ENCODE measurements at places on chromosomes 7 and 10. TPM values are rescaled to one million over a fixed set of nuclear protein-coding genes. Genes with fewer than 3 reads are reported as not detected.

C10orf62 gene
- not detected for total RNA-seq

GRCh38 chr7:48708635-48709034 lies 215.7 kb upstream of the CDC14C start:
- no peaks in the 10 kb centered on the region for H3K36me3 ChIP-seq
- no peak for DNase-seq
- no peaks in the 10 kb centered on the region for H3K27me3 ChIP-seq
- H3K27ac ChIP-seq, result no peak overlapping the region
- no peaks in the 10 kb centered on the region for H3K4me1 ChIP-seq

SLC16A12 gene
- total RNA-seq, result not detected

DNA sequence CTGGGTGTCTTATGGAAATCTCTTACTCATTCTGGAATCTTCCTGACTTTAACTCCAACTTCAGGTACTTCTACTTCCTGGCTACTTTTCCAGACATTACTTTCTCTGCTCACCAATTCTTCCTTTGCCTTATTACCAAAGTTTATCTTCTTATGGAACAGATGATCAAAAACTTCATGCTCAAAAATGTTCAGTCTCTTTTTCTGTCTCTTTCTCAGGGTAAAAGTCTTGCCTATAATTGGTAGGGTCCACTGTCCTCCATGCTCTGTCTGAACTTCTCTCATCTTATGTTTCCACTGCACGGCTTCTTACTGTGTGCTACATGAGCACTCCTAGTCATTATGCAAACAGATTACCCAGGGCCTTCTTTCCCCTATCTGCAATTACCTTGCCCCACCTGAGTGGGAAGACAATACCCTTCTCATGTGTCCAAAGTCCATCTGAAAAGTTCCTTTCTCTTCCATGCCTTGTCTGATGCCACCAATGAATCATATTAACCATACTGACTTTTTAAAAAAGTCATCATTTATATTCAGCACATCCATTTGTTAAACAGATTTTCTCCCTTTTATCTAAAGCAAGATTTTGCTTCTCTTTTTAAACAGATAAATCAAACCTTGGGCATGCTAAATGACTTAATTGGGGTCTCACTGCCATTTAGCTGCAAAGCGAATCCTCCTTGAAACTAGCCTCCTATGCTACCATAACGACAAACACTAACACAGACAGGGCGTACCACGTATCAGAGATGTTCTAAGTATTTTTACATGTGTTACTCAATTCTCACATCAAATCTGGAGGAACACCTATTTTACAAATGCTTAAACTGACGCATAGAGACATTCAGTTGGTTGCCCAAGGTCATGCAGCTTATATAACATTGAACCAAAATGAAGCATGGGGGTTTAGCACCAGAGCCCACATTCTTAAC lies 48.8 kb downstream of the SEMA3C start:
- no peak overlapping the region for H3K27ac ChIP-seq
- no peaks in the 10 kb centered on the region for H3K27me3 ChIP-seq
- no peak for DNase-seq
- H3K36me3 ChIP-seq, result no peaks in the 10 kb centered on the region

DKK1 gene
- not detected for total RNA-seq

SYT15 gene
- 1.5 TPM for total RNA-seq

SPDYE9 gene
- total RNA-seq, result not detected

DNA sequence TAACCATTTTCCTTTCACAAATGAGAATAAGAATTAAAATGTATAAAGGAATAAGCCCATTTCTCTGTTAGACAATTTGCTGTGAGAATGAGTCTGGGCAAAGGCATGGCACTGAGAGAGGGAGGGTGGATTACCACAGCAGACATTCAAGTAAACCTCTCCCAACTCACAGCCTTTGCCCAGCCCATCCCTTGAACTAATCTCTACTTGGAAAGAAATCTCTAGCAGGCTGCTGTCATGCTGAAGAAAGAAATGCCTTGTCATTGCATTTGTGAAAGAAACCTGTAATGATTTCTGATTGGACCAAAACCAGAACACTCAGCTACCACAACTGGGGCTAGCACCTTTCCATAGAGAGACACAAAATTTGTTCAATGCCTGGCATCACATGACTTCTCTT lies 39.2 kb downstream of the CH25H start:
- H3K4me1 ChIP-seq, result peaks cover 30% of the 10 kb centered on the region
- H3K27ac ChIP-seq, result no peak overlapping the region
- H3K27me3 ChIP-seq, result peaks cover 38% of the 10 kb centered on the region
- H3K36me3 ChIP-seq, result no peaks in the 10 kb centered on the region
- no peak for DNase-seq

WDFY4 gene
- 0.08 TPM for total RNA-seq

DNA sequence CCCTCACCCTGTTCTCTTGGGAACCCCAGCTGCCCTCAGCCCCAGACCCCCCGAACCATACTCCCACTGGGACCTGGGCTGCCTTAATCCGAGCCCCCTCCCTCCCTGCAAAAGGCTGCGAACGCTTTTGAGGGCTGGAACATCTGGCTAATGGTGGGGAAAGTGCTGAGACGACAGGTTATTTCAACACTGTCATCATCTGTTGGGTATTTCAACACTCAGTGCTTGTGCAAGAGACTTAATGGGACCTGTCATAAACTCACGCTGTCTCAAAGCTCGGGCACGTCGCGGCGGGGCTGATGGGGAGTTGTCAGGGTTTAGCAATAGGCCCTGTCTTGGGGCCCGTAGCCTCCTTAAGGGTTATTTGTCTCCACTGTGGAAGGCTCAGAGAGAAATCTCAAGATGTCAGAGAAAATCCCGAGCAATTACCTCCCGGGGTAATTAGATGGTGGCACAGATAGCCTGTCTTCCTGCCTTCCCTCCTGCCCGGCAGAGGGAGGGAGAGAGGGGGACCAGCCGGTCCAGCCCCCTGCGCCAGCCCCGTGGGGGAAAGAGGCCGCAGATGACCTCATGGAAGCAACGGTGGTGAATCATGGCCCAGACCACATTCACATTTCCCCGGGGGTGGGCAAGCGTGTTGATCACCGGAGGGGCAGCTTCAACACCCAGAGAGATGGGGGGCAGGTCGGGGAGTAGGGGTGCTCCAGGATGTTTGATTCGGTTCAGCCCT lies 88.7 kb upstream of the MYL10 start:
- H3K36me3 ChIP-seq, result no peaks in the 10 kb centered on the region
- no peak for DNase-seq
- no peaks in the 10 kb centered on the region for H3K4me1 ChIP-seq
- H3K27ac ChIP-seq, result no peak overlapping the region
- H3K27me3 ChIP-seq, result no peaks in the 10 kb centered on the region

FRMD4A gene
- total RNA-seq, result 0.31 TPM

SRRM3 gene
- total RNA-seq, result not detected

DNA sequence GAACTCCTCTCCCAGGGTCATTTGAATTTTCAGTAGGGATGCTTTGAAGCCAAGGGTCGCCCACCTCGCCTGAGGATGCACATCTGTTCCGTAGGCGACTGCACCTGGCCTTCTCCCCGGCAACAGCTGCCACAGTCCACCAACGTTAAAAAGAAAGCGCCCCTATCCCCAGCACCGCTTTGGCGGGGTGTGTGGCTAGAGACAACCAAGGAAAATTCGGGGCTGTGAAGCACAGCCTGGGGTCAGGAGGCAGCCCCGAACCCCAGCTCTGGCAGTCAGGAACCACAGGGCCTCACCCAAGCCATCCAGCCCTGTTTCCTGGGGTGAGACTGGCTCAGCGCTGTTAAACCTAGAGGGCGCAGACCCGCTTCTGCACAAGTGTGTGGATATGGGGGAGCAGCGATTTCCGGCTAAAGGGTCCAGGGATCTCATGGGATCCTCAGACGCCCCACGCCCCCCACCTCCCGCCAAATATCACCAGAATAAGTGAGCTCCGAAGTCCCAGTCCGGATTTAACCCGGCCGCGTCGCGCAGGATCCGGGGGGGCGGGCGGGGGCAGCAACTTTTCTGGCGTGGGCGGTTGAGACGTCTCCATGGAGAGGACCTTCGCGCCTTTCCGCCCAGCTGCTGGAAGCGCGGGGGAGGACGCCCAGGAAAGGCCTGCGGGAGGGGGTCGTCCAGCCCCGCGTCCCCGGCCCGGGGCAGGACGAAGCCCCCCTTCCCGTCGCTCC lies 822 bp downstream of the ZC3HAV1L start:
- peak overlapping the region; percentile 91 for H3K4me3 ChIP-seq
- peaks cover 26% of the 10 kb centered on the region for H3K36me3 ChIP-seq
- peak; percentile 8 for DNase-seq
- H3K27me3 ChIP-seq, result no peaks in the 10 kb centered on the region
- peak overlapping the region; percentile 85 for H3K27ac ChIP-seq

DNA sequence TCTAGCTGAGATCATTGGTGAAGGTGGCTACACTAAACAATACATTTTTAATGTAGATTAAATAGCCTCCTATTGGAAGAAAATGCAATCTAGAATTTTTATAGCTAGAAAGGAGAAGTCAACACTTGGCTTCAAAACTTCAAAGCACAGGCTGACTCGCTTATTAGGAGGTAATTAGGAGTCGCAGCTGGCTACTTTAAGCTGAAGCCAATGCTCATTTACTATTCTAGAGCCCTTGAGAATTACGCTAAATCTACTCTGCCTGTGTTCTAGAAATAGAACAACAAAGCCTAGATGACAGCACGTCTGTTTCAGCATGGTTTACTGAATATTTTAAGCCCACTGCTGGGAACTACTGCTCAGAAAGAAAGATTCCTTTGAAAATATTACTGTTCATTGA lies 101.6 kb upstream of the EEPD1 start:
- no peaks in the 10 kb centered on the region for H3K4me1 ChIP-seq
- H3K27ac ChIP-seq, result no peak overlapping the region
- H3K4me3 ChIP-seq, result no peak overlapping the region

CC2D2B gene
- total RNA-seq, result 0.96 TPM

GRCh38 chr10:33204031-33204430 lies 130.4 kb downstream of the NRP1 start:
- H3K36me3 ChIP-seq, result no peaks in the 10 kb centered on the region
- DNase-seq, result no peak
- H3K27ac ChIP-seq, result no peak overlapping the region
- no peaks in the 10 kb centered on the region for H3K4me1 ChIP-seq
- H3K27me3 ChIP-seq, result peaks cover 10% of the 10 kb centered on the region
- no peak overlapping the region for H3K4me3 ChIP-seq

- H3K36me3 ChIP-seq, result no peaks in the 10 kb centered on the region
- H3K27me3 ChIP-seq, result no peaks in the 10 kb centered on the region
- H3K4me1 ChIP-seq, result peaks cover 41% of the 10 kb centered on the region
- no peak overlapping the region for H3K27ac ChIP-seq
- DNase-seq, result no peak
Observed at GRCh38 chr10:69460576-69461242, 9.4 kb downstream of the TSPAN15 start.

WNT2 gene
- total RNA-seq, result not detected
